ENCODE measurements at places on chromosomes 5 and 9.

DNA sequence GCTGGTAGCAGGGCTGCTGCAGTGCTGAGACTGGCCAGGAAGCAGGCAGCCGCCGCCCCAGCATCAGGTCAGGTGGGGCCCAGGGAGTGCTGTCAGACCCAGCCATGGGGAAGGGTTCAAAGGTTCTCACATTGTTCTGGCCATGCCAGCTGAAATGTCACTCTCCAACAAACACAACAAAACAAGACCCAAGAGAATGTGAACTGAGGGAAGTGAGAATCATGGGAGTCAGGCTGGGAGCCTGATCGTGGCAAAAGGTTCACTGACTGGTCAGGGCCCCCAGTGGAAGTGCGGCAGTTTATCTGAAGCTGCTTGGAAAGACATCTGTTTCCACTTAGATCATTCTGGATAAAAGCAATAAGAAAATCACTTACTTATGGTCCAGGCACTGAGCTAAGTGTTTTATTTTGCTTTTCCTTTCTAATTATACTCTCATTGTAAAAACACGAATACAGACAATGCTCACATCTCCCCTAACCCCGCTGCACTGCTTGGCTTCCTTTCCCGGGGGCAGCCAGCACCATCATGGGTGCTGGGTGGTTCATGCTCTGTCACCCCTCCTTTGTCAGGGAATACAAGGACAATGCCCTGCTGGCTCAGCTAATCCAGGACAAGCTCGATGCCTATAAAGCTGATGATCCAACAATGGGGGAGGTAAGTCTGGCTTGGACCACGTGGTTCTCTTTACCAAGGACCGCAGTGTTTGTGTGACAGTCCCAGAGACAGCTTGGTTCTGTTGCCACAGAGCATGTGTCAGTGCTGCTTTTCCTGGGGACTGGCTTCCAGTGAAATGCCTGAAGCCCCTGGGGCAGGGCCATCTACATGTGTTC, 41.9 kb upstream of the CFAP157 start:
- no peak for DNase-seq

DNA sequence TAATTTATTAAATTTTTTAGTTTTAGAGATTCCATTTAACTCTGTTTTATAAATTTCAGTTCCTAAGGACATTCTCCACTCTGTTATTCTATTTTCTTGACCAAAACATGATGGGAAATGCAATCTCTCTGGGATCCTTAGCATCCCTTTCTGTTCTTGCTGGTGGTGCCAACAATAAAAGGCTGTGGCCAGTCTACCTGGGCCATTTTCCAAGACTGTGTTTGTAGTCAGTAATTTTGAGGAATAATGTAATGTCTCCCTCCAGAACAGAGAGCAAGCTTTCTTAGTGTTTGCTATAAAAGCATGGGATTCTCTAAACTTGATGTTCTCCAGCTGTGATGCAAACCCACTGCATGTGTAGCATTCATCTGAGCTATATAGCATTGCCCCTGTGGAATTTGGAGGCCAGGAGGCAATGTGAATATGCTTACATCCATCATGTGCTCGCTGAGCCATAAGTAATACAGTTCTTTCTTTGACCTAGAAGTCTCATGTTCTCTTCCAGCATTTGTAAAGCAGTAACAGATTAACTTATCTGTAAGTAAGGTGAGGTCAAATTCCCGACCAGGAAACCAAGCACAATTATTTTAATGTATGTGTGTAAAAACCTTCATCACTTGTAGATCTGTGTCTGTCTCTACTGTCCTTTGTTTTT, 211.5 kb upstream of the TAS2R1 start:
- DNase-seq, result no peak

DNA sequence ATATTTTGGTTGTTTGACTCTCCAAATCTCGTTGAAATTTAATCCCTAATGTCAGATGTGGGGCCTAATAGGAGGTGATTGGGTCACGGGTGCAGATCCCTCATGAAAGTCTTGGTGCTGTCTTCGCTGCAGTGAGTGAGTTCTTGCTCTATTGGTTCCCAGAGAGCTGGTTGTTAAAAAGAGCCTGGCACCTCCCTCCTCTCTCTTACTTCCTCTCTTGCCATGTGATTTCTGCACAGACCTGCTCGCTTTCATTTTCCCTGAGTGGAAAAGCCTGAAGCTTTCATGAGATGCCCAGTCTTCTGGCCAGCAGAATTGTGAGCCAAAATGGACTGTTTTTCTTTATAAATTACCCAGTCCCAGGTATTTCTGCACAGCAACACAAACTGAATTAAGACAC, 221.6 kb downstream of the MAT2B start:
- no peak for DNase-seq

GRCh38 chr5:123543438-123543837, 31.5 kb downstream of the CSNK1G3 start:
- DNase-seq, result no peak

- DNase-seq, result no peak
Measured at GRCh38 chr5:125023673-125024072, 277.2 kb upstream of the ZNF608 start.

Data from effector CD8-positive, alpha-beta T cell (primary cell).